Activated T-cell treated with anti-CD3 and anti-CD28 coated beads, Interleukin-2, amount 50 U/mL, for 24 hours (primary cell): ENCODE measurements at places on chromosomes 2 and 18.

- H3K36me3 ChIP-seq, result peaks cover 2% of the 10 kb centered on the region
- DNase-seq, result no peak
- H3K4me1 ChIP-seq, result peaks cover 35% of the 10 kb centered on the region
- H3K27me3 ChIP-seq, result peaks cover 64% of the 10 kb centered on the region
- peak overlapping the region; percentile 85 for H3K4me3 ChIP-seq
Measured at GRCh38 chr2:19363474-19363778, 5.0 kb upstream of the OSR1 start.

DNA sequence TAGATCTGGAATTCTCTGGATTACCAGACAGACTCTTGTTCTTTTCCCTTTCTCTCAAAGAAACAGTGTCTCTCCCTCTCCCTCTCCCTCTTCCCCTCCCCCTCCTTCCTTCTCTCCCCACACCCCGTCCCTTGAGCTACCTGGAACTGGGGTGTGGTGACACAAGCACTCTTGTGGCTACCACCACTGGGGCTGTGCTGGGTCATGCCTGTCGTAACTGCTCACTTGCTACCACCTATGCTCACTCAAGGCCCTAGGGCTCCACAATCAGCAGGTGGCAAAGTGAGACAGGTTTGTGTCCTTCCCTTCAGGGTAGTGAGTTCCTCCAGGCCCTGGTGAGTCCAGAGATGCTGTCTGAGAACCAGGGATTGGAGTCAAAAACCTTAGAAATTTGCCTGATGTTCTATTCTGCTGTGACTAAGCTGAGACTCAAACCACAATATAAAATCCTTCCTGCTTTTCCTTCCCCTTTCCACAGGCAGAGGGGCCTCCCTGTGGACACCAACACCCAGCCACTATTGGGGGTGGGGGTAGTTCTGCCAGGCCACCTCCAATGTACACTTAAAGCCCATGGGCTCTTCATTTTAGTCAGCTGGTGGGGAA lies 70.8 kb downstream of the OXER1 start:
- H3K4me1 ChIP-seq, result peaks cover 9% of the 10 kb centered on the region
- peak overlapping the region; percentile 44 for H3K27ac ChIP-seq
- no peak for DNase-seq
- no peak overlapping the region for H3K4me3 ChIP-seq

DNA sequence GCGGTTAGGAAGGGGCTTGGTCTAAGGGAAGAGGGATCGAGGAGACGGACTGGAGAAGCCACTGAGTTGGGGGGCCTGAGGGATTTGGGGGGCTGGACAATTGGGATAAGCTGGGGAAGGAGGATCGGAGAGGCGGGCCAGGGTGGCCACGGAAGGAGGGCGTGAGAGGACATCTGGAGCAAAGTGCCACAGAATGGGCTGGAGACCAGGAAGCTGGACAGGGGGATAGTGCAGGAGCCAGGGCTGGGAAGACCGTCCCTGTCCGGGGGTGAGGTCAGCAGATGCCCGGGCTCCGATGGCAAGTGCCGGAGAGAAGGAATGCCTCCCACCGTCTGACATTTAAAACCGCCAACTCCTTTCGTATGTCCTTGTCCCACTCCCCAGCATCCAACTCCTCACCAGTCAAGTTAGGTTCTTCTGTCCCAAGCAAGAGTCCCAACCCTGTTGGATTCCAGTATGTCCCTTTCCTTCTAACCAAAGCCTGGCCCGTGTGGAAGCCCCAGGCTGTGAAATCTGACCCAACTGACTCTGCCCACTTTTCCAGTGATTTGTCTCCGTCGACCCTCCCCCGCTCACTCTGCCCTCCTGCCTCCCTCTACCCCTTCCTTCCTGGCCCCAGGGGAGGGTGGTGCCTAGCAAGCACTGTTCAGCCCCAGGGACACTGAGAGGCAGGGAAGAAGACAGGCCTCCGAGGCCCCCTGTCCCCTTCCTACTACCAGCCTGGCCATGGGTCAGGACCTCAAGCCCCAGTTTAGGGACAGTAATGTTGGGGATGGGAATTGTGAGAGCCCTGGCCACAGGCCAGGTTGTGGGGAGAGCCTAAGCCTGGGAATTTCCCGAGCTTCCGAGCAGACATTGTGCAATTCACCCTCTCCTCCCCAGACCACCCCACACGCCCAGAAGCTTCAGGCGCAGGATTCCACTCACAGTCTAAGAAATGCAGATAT lies 31.5 kb upstream of the TMBIM1 start:
- H3K4me1 ChIP-seq, result peaks cover 34% of the 10 kb centered on the region
- no peak for DNase-seq
- peak overlapping the region; percentile 55 for H3K27ac ChIP-seq
- peaks cover 10% of the 10 kb centered on the region for H3K27me3 ChIP-seq

DNA sequence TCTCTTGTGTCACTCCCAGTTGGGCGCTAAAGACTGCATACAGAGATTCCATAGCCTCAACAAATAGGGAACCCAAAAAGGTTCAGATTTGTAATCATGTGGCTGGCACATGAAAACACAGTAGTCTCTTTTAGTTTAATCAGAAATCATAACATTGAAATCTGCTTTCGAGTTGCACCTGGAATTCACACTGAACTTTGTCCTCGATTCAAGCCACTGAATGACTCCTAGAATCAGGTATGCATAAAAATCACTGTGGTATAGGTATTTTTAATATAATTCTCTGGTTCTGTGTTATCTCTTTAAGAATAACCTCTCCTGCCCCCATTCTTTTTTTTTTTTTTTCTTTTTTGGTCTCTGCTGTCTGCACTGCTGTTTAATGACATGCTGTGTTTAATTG lies 150.2 kb downstream of the KCNH7 start:
- no peaks in the 10 kb centered on the region for H3K36me3 ChIP-seq
- no peaks in the 10 kb centered on the region for H3K4me1 ChIP-seq
- no peaks in the 10 kb centered on the region for H3K27me3 ChIP-seq
- DNase-seq, result no peak

DNA sequence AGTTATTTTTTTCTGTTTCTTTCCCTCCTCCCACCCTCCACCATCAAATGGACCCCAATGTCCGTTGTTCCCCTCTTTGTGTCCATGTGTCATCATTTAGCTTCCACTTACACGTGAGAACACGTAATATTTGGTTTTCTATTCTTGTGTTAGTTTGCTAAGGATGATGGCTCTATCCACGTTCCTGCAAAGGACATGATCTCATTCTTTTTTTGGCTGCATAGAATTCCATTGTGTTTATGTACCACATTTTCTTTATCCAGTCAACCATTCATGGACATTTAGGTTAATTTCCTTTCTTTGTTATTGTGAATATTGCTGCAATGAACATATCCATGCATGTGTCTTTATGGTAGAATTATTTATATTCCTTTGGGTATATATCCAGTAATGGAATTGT lies 91.3 kb upstream of the TNP1 start:
- H3K27ac ChIP-seq, result no peak overlapping the region

- H3K4me3 ChIP-seq, result no peak overlapping the region
- H3K36me3 ChIP-seq, result no peaks in the 10 kb centered on the region
- no peaks in the 10 kb centered on the region for H3K4me1 ChIP-seq
- no peak overlapping the region for H3K27ac ChIP-seq
- DNase-seq, result no peak
Measured at GRCh38 chr2:66815886-66816285, 381.0 kb downstream of the MEIS1 start.

GRCh38 chr2:124145982-124146381 lies 120.9 kb downstream of the CNTNAP5 start:
- no peaks in the 10 kb centered on the region for H3K36me3 ChIP-seq
- no peak overlapping the region for H3K27ac ChIP-seq
- H3K4me3 ChIP-seq, result no peak overlapping the region
- H3K27me3 ChIP-seq, result no peaks in the 10 kb centered on the region
- DNase-seq, result no peak
